NCI-H1694 (cell line): ENCODE measurements at places on chromosomes 13 and 19.

DNA sequence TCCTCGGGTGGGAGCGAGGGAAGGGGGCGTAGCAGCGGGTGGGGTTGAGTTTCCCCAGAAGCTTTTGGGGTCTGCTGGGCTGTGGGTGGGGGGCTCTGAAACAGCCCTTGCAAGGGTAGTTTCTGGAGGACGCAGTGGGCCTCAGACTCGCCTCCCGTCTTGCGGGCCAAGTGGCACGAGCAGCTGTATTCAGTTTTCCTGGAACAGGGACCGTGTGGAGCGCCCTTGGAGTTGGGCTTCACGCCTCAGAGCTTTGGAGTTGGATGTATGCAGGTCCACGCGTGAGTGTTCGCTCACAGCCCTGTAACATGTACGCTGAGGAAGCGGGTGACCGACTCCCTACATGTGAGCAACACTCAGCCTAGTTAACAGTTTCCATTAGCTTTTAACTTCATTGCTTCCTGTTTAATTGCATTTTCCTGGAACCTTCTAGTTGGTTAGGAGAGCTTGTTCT, 603 bp downstream of the TM9SF2 start:
- no peak for DNase-seq

DNA sequence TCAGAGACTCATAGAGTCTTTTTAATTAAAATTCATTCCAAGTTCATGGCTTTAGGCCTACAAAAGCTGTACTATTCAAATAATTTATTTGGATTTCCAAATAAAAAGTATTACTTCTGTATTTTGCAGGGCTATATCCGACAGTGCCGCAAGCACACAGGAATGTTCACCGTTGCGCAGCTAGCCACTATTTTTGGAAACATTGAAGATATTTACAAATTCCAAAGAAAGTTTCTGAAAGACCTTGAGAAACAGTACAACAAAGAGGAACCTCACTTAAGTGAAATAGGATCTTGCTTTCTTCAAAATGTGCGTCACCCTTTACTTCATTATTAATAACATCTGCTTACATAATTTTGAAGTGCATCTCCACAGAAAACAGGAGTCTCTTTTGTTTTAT, 20.5 kb upstream of the C1QTNF9 start:
- no peak for DNase-seq

GRCh38 chr13:51630288-51630615, 46.0 kb downstream of the WDFY2 start:
- DNase-seq: no peak

- DNase-seq: no peak
Observed at GRCh38 chr19:24159707-24160106, 72.7 kb downstream of the ZNF254 start.

DNA sequence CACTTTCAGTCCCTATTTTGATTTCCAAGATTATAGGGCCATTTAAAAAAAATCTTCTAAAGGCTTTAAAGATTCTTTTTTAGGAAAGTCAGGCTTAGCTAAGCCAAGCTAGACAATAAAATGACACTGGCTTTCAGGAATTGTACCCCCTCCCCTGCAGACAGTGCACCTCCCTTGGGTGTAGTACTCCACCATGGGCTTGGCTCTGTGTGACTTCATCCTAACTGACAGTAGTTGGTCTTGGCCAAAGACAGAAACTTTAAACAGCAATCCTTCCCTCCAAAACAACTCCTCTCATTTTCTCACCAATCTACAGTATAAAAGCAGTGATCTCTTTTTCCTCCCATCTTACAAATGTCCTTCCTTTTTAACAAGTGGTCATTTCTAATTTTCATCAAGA, 283.0 kb downstream of the DNAJC15 start:
- no peak for DNase-seq

DNA sequence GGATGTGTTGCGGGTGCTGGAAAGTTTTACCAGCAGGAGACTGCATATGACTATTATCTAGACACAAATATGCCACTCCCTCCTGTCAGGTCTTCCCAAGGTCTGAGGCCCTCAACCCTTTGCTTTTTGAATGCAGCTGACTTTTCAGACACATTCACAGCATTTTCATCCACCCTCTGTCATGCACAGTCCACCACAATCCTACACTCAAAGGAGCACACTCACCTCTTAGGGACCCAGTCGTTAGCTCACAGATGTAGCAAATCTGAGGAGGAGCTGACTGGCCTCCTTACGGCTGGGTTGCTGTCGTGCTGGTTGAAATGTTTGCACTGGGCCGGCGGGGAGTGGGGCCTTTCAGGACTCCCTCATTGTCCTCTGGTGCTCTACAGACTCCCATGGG, 479.4 kb downstream of the IRS2 start:
- no peak for DNase-seq
